ENCODE measurements at places on chromosomes 7 and 10. TPM values are rescaled to one million over a fixed set of nuclear protein-coding genes. Genes with fewer than 3 reads are reported as not detected.

DNA sequence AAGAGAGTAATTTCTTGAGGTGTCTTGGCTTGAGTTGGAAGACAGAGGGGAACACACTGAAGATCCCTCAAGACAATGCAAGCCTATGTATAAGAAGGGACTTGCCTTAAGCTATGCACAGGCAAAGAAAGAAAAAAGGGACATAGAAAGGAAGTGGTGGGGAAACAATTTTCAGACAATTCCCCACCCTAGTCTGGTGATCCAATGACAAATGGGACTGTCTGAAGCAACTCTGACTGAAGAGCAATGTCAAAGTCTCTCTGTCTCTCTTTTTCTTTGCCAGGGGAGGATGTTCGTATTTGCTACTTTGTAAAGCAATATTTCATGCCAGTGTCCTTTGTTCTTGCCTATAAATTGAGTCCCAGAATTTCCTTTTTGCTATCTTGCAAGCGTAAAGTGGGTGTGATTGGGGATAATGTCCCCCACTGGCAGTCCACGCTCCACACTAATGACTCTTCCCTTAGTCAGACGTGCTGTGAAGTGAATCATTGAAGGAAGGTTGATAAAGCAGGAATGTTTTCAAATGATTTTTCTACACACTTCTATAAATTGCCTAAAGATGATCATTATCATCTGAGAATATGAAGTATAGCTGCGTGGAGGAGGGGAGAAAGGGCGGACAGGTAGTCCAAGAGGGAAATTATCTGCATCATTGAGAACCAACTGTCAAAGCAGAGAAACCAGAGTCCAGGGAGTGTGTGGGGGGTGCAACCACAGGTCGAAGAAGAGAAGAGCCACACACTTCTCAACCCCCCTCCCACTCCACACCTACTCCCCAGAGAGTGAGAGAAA, 243.8 kb upstream of the ETV1 start:
- DNase-seq: no peak
- no peak overlapping the region for H3K4me3 ChIP-seq
- no peak overlapping the region for H3K27ac ChIP-seq

DNA sequence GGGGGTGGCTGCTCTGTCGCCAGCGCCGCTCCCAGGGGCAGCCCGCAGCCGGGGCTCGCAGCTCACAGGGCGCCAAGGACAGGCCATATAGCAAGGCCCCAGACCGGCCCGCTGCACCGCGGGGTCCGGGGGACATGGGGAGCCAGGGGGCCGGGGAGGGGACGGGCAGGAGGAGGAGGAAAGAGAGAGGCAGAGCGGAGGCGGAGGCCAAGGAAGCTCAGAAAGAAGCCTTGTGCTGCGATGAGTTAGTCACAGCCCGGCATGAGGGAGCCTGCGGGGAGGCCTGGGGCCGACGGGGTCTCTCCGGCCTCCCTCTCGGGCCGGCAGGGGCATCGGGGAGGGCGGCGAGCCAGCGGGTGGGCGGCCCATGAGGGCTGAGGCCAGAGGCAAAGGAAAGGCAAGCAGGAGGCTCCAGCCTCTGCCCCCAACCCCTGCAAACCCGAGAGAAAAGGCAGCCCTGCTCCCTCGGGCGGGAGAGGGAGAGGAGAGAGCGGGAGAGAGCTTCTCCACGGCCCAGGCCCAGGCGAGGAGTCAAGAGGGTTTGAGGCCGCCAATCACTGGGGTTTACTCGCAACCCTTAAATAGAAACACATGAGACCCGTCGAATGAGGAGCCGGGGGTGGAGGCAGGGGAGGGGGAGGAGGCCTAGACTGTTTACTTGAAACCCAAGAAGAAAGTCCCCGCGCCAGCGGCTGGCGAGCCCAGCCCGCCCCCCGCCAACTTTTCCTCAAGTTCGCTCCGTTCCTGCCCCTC, 167.9 kb downstream of the NEURL1 start:
- H3K4me3 ChIP-seq: peak overlapping the region; percentile 96
- no peaks in the 10 kb centered on the region for H3K36me3 ChIP-seq
- peaks cover 4% of the 10 kb centered on the region for H3K4me1 ChIP-seq
- no peaks in the 10 kb centered on the region for H3K27me3 ChIP-seq
- peak; percentile 67 for DNase-seq

GRCh38 chr7:66356277-66356721, 151.2 kb downstream of the TPST1 start:
- H3K4me3 ChIP-seq: no peak overlapping the region
- no peaks in the 10 kb centered on the region for H3K36me3 ChIP-seq
- H3K27me3 ChIP-seq: no peaks in the 10 kb centered on the region
- no peak overlapping the region for H3K27ac ChIP-seq

DNA sequence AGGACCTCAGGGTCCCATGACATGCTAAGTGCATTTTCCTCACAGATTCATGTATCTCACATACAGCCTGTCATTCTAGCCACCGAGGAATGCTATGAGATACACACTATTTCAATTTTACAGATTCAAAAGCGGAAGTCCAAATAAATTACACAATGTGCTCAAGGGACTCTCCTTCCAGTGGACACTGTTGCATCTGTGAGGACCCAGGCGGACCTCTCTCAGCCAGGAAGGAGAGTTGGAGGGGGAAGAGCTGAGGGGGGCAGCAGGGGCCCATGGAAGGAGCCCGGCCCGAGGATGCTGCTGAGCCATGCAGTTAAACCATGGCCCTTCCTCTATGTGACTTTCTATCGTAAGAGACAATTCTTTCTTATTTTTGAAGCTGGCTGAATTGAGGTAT, 93.6 kb downstream of the VOPP1 start:
- no peak overlapping the region for H3K27ac ChIP-seq
- peaks cover 37% of the 10 kb centered on the region for H3K4me1 ChIP-seq
- DNase-seq: no peak
- H3K27me3 ChIP-seq: no peaks in the 10 kb centered on the region
- H3K4me3 ChIP-seq: no peak overlapping the region

TYSND1 gene
- 35.9 TPM for total RNA-seq

DNA sequence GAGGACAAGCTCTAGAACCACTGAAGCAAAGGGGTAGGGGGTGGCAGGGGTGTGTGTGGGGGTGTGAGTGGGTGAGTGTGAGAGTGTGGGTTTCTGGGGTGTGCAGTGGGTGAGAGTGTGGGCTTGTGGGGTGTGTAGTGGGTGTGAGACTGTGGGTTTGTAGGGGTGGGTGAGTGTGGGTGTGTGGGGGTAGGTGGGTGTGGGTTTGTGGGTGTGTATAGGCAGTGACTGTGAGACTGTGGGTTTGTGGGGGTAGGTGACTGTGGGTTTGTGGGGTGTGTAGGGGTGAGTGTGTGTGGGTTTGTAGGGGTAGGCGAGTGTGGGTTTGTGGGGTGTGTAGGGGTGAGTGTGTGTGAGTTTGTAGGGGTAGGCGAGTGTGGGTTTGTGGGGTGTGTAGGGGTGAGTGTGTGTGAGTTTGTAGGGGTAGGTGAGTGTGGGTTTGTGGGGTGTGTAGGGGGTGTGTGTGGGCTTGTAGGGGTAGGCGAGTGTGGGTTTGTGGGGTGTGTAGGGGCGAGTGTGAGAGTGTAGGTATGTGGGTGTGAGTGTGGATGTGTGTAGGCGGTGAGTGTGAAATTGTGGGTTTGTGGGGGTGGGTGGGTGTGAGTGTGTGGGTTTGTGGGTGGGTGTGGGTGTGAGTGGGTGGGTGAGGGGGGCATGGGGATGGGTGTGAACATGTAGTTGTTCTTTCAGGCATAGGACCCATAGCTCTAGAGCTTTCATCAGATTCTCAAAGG, 8.8 kb downstream of the NOS3 start:
- peaks cover 20% of the 10 kb centered on the region for H3K36me3 ChIP-seq
- no peaks in the 10 kb centered on the region for H3K27me3 ChIP-seq
- H3K4me1 ChIP-seq: peaks cover 48% of the 10 kb centered on the region
- DNase-seq: no peak
- peak overlapping the region; percentile 29 for H3K27ac ChIP-seq
- no peak overlapping the region for H3K4me3 ChIP-seq

MET gene
- total RNA-seq: 0.73 TPM

DNA sequence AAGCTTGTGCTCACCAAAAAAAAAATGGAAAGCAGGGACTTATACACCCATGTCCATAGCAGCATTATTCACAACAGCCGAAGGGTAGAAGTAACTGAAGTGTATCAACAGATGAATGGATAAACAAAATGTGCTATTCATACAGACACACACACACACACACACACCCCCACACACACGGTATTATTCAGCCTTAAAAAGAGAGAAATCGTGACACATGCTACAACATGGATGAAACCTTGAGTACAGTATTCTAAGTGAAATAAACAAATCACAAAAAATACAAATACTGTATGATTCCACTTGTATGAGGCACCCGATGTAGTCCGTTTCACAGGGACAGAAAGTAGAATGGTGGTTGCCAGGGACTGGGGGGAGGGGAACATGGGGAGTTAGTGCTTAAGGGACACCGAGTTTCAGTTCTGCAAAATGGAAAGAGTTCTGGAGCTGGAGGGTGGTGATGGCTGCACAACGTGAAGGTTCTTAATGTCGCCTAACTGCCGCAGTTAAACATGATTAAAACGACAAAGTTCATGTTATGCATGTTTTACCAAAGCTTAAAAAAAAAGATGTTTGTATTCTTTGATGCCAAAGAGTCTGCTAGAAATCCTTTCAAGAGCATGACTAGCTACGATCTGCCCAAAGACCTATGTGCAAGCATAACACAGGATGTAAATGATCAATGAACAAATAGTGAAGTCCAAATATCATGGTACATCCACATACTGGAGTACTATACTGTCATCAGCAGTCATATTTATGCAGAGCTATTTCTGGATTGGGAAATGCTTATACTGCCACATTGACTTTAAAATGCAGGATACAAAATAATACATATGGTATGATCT, 7.2 kb downstream of the TNS3 start:
- no peak overlapping the region for H3K4me3 ChIP-seq
- no peaks in the 10 kb centered on the region for H3K36me3 ChIP-seq
- H3K27ac ChIP-seq: no peak overlapping the region
- H3K27me3 ChIP-seq: no peaks in the 10 kb centered on the region
- no peaks in the 10 kb centered on the region for H3K4me1 ChIP-seq
- DNase-seq: no peak

- no peak overlapping the region for H3K27ac ChIP-seq
- no peaks in the 10 kb centered on the region for H3K27me3 ChIP-seq
- no peak overlapping the region for H3K4me3 ChIP-seq
- no peak for DNase-seq
These were observed 239.7 kb upstream of the PLXDC2 start for GRCh38 chr10:19576576-19576975.
